Stimulated activated naive CD4-positive, alpha-beta T cell treated with Interleukin-2 at 50 U/mL for 16 hours (primary cell): ENCODE measurements at places on chromosomes 3 and 15.

DNA sequence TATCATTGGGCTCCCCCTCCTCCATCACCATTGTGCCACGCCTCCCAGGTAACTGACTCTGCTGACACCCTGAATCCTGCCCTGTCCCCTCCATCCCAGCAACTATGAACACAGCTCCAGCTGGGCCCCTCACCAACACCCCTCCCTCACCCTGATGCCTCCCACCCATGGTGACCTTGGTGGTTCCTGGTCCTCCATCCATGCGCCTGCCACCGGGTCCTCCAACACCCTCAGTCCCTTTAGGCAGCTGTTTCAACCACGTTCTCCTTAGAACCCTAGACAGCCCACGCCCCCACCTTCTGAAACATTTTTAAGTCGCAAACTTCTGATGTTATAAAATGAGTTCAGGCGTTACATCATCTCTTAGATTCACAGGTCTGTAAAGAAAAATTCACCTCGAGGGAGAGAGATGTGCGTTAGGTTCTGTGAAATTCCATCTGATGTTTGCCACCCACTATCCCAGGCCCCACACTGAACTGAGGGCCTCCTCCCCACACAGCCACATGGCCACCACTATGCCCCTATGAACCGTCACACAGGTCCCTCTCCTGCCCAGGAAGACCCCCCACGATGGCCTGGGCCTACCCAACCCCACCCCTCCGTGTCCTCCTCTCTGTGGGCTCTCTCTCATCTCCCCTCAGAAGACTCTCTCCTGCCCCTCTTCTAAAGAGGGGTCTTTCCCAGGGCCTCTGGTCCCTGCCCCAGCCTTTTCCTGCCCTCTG is 29.8 kb downstream of the PCSK6 start:
- DNase-seq, result no peak

- no peak for DNase-seq
Observed at GRCh38 chr3:188472336-188472735, 318.4 kb downstream of the LPP start.

DNA sequence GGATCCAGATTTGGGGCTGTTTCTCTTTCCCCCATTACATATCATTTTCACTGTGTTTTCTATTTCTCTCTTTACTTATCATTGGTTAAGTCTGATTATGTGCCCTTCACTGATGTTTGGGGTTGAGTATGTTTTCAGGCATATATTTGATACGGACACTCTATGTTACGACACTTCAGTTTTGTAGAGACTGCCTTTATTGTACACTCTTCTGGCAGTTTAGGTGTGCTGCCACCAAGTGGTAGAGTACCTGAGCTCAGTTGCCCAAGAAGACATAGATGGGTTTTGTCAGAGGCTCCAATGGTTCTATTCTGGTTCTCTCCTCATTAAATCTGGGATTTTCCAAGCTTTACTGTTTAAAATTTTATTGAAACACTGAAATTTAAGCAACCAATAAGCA is 255.0 kb upstream of the ROPN1 start:
- DNase-seq, result no peak

DNA sequence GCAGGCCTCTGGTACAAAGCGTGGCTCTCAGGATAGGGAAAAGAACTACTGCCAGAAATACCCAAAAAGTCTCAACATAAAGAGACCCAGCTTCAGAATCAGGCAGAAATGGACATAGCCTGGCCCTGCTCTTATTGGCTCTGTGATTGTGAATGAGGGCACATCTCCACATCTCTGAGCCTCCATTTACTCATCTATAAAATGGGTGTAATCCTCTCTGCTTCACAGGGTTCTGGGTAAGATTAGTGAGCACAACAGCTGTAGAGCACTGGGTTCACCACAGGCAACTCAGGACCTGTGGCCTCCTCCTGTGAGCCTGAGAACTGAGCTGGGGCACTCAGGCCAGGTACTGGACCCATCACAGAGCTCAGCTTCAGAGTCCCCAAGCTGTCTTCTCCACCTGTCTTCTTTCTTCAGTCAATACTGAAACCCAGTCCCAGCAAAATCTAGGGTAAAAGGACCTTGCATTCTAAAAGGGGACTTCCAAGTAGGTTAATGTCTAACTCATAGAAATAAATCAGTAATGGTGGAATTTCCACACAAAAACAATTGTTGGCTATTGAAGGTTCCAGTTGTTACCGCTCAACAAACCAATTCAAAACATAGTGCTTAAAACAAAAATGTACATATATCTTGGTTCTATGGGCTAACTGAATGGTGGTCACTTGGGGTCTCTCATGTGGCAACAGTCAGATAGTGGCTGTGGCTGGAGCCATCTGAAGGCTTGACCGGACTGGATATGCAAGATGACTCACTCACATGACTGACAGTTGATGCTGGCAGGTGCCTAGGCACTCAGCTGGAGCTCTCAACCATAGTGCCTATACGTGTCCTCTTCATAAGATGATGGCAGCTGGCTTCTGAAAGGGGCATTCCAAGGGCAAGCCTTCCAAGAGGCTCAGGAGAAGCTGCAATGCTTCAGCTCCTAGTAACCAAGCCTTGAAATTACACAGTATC is 47.3 kb downstream of the TRIM42 start:
- no peak for DNase-seq

GRCh38 chr3:126051741-126052140 is 32.2 kb downstream of the SLC41A3 start:
- no peak for DNase-seq
